ENCODE measurements at places on chromosomes 4 and X.
A peak's percentile ranks its signal among the peaks of the same experiment; 100 is the strongest.

- DNase-seq: no peak
These were observed 72.2 kb downstream of the GPR143 start for GRCh38 chrX:9693307-9694001.

- DNase-seq: no peak
These were observed 365.8 kb upstream of the PITX2 start for GRCh38 chr4:110988722-110989121.

- no peak for DNase-seq
These were observed 153.8 kb upstream of the SLC4A4 start for GRCh38 chr4:71185037-71185436.

DNA sequence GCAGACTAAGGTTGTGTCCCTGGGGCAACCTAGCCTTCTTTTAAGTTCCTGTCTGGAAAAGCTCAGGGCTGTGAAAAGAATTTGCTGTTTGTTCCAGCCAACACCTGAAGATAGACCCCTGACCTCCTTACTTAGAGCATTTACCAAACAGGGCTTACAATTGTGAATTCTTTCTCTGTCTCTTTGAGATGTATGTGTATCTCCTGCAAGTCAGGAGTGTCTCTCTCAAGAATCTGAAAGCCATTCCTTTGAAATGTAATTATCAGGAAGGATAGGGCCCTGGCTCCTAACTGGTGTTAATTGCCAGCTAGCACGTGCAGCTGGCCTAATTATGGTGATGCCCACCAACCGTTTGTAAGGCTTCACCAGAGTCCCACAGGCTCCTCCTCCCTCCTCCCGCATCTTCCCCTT, 18.2 kb downstream of the CCNG2 start:
- DNase-seq: no peak

- DNase-seq: no peak
These were observed 114.6 kb upstream of the CBR4 start for GRCh38 chr4:169124661-169125060.

DNA sequence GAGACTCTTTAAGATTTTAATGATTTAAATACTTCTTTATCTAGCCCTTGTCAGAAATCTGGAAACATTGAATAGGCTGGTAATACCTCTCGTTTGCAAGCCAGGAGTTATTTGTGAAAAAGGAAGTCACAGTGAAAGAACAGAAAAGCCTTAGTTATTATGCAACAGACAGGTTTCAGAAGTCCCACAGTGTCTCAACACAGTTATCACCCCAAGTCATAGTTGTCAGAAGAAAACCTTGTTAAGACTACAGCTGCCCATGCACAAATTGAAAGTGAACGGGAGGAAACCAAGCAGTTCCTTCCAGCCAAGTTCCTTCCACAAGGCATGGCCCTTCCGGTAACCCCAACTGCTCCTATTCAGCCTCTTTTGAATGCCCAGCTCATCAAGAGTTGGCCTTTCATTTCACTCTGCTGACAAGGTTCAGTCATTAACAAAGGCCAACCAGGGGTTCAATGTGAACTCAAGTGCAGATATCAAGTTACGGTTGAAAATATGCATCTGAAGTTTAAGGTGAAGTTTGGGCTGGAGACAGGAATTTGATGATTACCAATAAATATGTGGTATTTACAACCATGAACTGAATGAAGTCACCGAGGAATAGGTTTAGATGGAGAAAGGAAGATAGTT, 15.6 kb downstream of the ALPK1 start:
- no peak for DNase-seq

DNA sequence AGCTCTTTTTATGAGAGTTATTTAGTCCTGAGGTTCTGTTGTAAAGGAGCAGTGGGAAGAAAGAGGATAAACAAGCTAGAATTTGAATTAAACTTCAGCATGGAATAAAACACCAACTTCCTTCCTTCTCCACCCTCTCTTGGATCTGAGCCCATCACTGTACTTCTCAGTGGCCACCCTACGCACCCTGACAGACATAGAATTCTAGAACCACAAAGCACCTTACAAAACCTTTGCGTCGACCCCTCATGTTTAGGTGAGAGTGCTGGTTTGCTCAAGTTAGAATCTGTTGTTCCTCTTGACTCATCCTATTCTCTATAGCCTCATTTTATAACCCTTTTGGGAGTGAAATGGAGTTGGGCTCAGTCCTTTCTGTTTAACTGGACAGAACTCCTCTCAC, 84.6 kb upstream of the RPL34 start:
- no peak for DNase-seq

GRCh38 chr4:72463724-72464123, 105.3 kb downstream of the ADAMTS3 start:
- no peak for DNase-seq

DNA sequence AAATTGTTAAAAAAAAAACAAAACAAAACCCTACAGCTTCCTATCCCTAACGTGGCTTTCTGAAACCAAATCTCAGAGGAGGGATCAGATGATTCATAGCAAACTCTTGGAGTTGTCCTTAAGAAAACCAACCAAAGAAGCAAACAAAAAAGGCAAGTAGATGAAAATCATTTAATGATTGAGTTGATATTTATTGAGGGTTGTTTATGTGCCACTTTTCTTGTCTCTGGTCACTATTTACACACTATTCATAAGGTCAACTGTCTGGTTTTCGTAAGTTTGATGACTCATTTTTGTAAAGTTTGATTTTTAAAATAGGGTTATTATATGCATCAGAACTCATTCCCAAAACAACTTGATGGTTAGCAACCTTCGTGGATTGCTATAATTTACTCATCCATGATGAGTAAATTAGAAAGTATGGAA, 133.4 kb downstream of the UNC5C start:
- no peak for DNase-seq

DNA sequence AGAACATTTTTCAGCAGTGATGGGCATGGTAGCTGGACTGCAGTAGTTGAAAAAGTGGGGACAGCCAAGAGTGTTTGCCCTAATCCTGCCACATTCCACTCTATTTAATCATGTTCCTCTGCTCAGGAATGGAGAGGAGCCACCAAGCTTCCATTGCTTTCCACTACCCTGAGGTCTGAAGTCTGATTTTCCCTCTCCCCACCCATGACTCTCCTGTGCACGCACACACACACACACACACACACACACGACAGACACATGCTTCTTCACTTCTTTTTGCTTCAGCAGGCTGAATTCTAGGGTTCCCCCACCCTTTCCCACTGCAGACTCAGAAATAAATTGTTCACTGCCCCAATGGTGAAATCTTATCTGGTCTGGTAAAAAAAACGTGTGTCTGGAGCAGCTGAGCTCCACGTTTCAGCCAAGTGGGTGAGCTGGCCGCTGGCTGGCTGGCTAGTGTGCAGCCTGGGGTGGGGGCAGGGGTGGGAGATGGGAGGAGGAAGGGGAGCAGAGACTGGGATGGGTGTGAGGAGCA, 142.7 kb upstream of the NALF2 start:
- peak; percentile 20 for DNase-seq

DNA sequence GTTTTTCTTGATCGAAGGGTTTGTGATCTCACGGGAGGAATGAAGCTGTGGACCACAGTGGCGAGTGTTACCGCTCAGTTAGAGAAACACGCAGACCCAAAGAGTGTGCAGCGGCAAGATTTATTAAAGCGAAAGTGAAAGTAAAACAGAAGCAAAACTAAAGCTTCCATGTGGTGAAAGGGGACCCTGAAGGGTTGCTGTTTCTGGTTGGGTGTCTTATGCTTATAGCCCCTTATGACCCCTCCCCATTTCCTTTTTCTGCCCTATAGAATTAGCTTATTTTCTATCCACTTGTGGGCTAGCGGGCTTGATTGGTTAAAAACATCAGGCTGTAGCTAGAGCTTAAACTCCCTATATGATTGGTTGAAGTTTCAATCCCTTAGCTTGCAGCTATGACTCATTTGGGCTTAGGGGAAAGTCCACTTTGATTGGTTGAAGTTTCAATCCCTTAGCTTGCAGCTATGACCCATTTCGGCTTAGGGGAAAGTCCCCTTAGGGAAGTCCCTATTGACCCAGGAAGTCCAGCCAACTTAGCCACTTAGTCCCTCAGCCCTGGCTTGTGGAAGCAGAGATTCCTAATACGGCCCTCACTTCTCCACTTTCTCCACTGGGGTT, 171.2 kb upstream of the NWD2 start:
- peak; percentile 32 for DNase-seq

DNA sequence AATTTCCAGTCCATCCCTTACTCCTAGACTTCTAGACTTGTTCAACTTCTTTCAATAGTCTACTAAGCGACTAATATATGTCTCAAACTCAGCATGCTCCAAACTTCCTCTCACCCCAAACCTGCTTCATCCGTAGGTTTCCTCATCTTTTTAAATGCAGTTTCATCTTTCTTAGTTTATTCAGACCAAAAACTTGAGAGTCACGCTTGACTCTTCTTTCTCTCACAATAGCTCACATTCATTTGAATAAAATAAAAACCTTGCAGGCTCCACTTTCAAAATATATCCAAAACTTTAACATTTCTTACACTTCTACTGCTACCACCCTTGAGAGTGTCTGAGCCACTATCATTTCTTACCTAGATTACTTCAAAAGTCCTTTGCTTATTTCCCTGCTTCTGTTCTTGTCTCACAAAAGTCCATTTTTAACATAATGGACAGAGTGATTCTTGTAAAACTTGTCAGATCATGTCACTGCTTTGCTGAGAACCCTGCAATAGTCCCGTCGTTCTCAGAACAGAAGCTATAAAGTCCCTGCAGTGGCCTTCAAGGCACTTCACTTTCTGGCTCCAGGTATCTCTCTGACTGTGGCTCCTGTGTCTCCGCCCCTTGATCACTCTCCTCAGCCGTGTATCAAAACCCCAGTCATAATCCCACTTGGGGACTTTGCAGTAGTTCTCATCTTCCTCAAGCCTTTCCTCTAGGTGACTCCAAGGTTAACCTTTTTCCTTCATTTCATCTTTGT, 167.6 kb downstream of the ARHGAP24 start:
- no peak for DNase-seq

DNA sequence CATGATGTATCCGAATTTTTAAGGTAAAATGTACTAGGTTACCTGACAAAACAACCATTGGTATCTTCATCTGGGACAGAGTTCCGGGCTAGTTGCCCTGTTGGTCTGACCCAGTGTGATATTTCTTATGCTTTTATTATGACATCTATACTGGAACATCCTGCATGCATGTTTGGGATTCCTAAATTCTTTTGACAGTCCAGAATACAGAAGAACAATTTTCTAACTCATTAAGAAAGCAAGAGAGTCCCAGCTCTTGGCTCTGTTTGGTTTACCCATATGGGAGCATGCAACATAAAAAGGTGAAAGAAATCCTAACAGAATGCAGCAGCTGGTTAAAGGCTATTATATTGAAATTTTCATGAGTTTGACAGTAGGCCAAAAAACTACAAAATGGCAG, 247.7 kb upstream of the FTHL17 start:
- no peak for DNase-seq

GRCh38 chr4:86560447-86560846, 33.7 kb upstream of the PTPN13 start:
- no peak for DNase-seq

GRCh38 chr4:26267087-26267486, 53.7 kb upstream of the RBPJ start:
- no peak for DNase-seq

GRCh38 chrX:4588466-4588865, 875.0 kb upstream of the PRKX start:
- no peak for DNase-seq

DNA sequence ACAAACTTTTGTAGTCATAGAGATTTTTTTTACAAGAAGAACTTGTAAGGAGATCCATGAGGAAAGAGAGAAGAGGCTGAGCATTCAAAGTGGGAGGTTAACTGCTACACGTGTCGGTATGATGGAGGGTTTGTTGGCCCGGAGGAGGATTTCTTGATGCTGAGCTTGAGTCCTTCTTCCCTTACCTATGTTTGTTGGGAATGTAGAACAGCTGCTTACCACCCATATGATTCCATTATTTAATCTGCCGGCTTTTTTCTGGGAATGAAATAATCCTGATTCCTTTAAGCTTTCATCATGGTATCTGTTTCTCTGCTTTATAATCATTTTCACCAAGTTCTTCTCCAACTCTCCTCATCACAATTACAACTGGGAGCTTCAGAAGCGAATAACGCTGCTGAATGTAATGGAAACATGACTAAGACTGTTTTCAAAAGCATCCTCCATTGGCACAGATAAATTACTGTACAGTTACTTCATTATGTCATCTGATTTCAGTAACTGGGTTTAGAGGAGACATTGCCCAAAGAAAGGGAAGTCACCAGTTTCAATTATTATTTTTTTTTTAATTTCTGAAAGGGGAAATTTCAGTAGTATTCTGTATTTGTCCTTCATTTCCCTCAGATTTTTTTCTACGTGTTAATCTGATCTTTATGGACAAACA, 420.6 kb downstream of the SPRY1 start:
- no peak for DNase-seq

DNA sequence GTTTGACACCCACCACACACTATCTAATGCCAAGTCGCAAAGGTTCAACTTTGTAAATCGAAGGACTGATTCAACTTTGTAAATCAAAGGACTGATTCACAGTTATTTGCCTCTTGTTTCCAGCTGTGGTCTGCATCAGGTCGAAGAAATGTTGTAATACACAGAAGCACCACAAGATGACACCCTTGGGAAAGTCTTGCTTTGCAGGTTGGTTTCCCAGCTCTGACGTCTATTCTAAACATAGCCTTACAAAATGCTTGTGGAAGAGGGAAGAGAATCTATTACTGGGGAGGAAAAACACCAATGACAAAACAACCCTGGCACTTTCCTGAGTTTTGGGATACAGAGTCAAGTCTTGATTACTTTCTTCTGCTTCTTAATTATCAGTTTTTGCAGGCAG, 35.3 kb downstream of the SUPT20HL1 start:
- peak; percentile 32 for DNase-seq

- no peak for DNase-seq
These were observed 5.0 kb downstream of the PLP2 start for GRCh38 chrX:49176421-49177326.

GRCh38 chrX:140151316-140151715, 186.0 kb upstream of the CXorf66 start:
- DNase-seq: no peak

DNA sequence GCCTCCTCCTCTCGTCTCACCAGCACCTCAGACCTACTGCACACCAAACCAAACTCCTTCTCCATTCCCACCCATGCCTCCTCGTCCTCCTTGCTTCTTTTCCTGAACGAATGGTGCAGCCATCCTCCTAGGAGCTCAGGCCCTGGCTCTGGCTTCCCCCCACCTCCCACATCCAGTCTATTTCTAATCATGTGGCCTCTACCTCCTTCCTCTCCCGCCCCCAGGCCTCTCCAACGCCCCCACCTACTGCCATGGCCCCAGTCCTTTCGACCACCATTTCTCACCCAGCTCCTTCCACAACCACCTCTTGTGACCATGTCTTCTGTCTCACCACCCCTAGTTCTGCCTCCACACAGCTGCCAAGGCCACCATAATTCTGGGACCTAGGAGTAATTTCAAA, 127.1 kb downstream of the PJA1 start:
- DNase-seq: no peak

GRCh38 chr4:80255329-80256095, 11.0 kb upstream of the FGF5 start:
- no peak for DNase-seq
